NCI-H2171 treated with DMSO at 0.1 percent for 48 hours (cell line): ENCODE measurements at places on chromosomes 16 and 17.
A peak's percentile ranks its signal among the peaks of the same experiment; 100 is the strongest.

- no peak for DNase-seq
These were observed 253.4 kb downstream of the SHISA9 start for GRCh38 chr16:13154799-13155198.

DNA sequence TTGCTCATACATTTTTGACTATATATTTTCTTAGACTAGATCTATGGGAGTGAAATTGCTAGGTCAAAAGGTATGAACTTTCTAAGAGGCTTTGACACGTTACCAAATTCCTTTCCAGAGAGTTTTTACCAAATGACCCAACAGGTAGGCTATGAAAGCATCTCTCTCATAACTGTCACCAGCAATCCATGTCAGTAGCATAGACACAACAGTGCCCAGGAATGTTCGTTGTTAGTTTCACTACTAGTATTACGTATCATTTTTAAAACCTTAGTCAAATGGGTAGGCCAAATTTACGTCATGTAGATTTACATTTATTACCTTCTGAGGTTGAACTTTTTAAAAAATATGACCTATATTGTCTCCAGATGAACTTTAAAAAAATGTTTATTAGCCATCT lies 66.8 kb downstream of the MARCHF10 start:
- no peak for DNase-seq

DNA sequence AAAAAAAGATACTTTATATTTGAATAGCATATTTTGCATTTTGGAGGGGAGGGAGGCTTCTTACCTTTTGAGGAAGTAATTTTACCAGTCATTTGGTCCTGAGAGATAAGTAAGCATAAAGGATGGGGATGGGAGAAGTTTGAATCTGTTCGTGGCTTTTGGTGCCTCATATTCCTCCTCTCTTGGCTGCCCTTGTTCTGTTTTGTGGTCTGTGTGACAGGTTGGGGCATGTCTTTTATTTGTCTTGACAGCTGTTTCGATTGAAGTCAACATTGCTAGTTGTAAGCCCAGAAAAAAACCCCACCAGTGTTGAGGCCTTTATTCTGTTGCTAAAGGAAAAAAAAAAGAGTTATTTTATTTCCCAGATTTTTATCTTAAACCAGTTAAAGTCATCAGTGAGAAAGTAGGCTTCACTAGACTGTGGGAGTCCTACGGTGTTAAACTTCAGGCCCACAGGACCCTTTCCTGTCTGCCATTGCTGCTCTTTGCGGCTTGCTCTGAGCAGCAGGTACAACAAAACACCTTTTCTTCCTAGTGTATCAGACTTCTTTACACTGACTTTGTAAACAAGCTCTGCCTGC lies 11.4 kb downstream of the SLC7A6 start:
- peak; percentile 93 for DNase-seq

- no peak for DNase-seq
These were observed 1044.5 kb upstream of the CDH8 start for GRCh38 chr16:63080746-63081145.

DNA sequence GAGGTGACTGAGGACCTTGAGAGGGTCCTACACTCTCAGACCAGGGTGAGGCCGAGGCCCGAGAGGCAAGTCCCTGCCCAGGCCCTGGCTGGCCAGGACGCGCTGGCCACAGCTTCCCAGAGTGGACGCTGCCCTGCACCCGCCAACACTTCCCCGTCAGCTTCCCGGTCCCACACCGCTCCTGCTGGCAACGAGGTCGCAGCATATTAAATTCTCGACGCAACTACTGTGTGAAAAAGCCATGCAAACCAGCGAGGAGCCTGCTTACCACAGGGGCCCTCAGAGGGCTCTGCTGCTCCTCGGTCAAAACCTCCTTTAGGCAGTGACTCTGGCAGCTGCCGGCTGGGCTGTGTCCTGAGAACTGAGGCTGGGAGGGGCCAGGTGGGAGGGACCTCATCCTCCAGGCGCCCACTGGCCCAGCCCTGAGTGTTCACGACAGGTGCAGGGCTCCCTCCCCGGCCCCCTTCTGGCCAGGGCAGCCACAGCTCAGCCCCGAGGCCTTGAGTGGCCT lies 2.1 kb upstream of the TEX19 start:
- DNase-seq: no peak

DNA sequence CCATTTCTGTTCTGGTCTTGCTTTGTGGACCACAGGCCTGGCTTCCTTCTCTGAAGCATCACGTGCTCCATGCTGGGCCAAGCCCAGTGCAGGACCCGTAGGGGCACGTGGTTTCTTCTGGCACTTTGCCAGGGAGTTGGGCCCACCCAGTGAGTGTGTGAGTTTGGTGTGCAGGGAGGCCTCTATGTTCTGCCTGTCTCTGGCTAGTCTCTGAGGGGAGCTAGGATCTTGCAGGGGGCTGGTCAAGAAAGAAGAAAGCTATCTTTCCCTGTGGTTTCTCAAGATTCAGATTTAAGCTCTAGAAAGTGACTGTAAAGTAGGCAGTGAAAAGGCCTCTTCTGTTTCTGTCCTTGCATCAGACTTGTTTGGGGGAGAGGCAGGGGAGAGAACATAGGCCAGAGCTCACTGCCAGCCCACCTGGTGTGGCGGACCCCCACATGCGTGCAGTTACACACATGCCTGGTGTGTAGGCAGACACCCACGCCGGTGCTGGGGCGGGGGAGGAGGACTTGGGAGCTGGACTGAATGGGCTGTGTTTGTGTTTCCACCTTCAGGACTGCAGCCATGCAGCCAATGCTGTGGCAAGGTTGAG lies 11.8 kb downstream of the LASP1 start:
- no peak for DNase-seq

- DNase-seq: no peak
These were observed 41.1 kb upstream of the IL34 start for GRCh38 chr16:70605283-70605657.

DNA sequence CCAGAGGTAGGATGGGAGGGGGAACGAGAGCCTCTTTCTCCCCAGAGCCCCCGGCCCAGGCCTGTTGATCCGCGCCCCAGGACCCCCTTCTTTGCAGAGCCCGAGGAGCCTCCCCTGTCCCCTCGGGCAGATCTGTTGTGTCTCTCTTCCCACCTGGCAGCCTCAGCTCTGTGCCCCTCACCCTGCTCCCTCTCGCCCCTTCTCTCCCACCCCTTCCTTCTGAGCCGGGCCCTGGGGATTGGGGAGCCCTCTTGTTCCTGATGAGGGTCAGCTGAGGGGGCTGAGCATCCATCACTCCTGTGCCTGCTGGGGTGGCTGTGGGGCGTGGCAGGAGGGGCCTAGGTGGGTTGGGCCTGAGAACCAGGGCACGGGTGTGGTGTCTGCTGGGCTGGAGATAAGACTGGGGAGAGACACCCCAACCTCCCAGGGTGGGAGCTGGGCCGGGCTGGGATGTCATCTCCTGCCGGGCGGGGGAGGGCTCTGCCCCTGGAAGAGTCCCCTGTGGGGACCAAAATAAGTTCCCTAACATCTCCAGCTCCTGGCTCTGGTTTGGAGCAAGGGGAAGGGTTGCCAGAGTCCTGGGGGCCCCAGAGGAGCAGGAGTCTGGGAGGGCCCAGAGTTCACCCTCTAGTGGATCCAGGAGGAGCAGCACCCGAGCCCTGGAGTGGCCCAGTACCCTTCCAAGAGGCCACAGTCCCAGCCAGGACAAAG lies 65.4 kb downstream of the MRC2 start:
- peak; percentile 70 for DNase-seq

DNA sequence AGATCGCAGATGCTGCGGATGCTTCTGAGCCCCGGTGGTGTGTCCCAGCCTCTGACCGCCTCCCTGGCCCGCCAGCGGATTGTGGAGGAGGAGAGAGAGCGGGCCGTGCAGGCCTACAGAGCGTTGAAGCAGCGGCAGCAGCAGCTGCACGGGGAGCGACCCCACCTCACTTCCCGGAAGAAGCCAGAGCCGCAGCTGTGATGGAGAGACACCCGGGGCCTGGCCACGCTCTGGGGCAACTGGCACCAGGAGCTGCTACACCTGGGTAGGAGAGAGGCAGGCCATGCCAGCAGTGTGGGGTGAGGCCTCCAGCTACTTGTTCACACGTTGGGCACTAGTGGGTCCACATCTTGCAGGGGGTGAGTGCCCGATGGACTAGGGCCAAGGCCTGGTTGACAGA lies 6.0 kb downstream of the CCDC137 start:
- no peak for DNase-seq

- DNase-seq: no peak
These were observed 6.0 kb downstream of the GGNBP2 start for GRCh38 chr17:36550491-36551417.

DNA sequence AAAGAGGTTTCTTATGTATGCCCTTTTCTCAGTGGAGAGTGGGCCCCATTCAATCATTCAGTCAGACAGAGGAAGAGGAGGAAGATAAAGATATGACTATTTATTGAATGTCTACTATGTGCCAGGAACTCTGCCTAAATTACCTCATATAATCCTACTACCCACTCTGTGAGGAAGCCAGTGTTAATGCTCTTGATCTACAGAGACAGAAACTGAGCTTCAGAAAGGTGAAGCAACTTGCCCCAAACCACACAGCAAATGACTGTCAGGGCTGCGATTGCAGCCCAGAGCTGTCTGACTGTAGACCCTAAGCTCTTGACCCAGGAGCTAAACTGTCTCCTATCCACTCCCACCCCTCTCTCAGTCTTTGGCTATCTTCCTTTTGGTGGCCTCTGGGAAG lies 8.4 kb downstream of the SRCIN1 start:
- DNase-seq: no peak

GRCh38 chr17:28325211-28325610 lies 6.2 kb downstream of the TMEM97 start:
- no peak for DNase-seq

DNA sequence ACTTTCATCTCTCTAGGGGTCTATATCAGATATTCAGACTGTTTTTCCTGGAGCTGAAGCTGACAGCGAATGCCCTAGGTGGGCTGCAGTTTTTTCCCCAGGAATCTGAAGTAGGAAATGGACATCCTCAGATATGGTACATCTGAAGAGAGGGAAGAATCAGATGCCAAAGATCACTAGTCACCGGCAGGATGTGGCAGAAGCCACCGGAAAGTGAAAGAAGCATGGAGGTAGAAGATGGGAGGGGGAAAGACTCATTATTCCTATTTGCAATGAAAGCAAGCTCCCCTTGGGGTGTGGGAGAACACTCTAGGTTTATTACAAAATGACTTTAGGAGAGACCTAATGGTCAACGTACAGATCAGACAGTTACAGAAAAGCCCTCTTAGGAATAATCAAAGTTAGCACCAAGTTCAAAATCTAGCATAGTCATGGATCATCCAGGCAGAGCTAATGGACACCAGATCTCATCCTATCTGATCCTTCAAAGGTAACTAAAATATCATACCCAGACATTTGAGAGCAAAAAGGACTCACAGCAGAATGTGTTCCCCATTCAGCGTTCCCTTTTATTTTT lies 110.7 kb downstream of the HS3ST3A1 start:
- no peak for DNase-seq

DNA sequence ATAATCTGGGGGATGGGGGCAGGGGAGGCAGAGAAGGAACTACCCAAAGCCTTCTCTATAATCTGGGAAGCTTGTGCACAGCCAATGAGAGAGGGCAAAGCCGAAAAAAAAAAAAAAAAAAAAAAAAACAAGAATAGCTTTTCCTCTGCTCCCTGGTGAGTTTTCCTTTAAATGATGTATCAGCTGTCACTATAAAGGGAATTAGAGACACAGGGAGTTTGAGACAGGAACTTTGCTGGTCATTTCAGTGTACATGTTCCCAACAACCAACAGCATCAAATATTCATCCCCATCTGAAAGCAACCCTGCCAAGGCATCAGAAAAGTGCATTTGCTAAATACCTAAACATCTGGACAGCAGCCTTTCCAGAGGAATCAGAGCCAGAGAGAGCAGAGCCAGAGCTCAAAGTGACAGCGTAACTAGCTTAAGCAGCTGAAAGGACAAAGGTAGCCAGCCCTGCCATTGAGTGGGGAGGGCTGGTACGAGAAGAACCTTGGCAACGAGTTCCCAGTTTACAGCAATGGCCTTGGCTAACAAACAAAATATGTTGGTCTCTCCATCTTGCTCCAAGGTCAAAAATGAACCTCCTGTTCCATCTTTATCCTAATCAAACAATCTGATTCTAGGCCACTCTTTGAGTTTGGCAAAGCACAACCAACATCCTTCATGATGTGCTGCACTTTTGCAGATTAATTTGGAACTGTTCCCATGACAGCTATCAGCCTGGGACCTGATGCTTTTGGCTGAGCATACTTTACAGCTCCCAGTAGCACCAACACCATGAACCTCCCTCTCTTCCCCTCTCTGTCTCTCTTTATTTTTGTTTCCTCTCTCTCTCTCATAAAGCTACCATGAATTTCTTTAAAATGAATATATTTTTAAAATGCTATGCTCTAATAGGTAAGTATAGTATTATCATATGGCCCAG lies 143.7 kb upstream of the GNAO1 start:
- DNase-seq: peak; percentile 67

DNA sequence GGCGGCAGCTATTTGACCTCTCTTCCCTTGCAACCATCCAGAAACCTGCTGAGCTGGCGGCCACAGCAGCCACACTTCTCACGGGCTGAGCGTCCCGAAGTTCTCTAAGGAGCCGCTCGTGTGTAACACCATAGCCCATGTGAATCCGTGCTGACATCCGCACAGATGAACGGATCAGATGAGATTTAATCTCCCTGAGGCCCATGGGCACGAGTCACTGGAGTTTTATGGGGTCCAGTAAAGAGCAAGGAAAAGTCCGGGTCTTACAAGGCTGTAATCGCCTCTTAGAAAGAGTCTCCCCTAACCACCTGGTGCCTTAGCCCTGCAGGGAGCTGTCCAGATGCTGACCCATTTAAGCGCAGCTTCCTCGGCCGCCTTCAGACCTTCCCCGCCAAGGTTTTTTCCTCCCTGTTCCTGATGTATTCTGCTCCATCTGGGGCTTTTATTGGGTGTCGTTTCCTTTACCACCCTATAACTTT lies 5.5 kb upstream of the CACNG5 start:
- peak; percentile 78 for DNase-seq

- DNase-seq: no peak
These were observed 59.9 kb downstream of the BEAN1 start for GRCh38 chr16:66486773-66487579.

DNA sequence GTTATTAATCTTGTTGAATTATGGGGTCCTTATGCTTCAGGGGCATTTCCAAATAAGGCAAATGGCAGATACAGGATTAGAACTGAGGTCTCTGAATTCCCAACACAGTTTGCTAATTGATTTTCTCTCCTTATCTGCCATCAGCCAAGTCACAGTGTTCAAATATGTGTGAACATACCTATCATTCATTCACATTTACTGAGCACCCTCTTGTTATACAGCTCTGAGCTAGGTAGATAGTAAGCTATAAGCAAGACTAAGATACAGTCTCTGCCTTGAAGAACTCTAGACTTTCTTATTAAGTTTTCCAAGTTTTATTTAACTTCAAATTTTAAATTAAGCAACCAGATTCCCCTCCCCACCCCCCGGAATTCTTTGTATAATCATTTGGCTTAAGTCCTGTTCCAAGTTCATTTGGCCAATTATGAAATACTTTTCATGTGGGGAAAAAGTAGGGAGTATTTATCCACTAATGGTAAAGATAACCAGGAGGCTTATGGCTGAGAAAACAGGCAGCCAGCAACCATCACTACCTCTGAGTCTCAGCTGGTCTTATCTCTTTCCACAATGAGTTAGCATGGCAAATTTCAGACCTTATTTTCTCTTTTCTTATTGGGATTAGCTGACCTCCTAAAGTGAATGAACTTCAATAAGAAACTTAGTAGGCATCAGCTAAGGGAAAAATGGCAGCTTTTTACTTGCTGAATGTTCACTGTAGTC lies 31.4 kb upstream of the CORO6 start:
- DNase-seq: no peak

- no peak for DNase-seq
These were observed 4.9 kb downstream of the TEX14 start for GRCh38 chr17:58686980-58687379.

GRCh38 chr17:82941021-82942001 lies 101.5 kb upstream of the ZNF750 start:
- no peak for DNase-seq

GRCh38 chr17:48095611-48096010 lies 5.7 kb downstream of the CBX1 start:
- no peak for DNase-seq
